ENCODE measurements at places on chromosomes 2 and 18.

DNA sequence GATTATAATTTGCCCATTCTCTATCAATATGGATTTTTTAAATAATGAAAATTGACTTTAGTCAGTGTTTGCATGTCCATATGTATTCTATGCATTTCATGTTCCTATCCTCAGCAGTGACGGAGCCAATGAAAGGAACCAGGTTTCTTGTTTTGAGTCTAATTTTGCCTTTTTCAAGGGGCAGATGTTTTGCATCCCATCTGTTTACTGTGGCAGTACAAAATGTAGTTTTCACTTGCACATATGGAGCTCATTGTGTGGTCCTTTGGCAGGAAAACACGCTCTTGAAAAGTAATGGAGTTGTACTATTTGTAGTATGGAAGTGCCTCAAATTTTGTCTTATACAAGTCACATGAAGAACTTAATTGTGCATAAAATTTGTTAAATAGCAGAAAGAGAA, 127.8 kb downstream of the AGPS start:
- DNase-seq, result no peak

GRCh38 chr2:177002983-177003382, 209.6 kb upstream of the HNRNPA3 start:
- no peak for DNase-seq

- no peak for DNase-seq
Observed at GRCh38 chr2:113891265-113891959, 1.5 kb downstream of the ACTR3 start.

- DNase-seq, result no peak
Observed at GRCh38 chr18:25074925-25075324, 277.0 kb downstream of the ZNF521 start.

GRCh38 chr18:63161032-63161760, 158.4 kb downstream of the BCL2 start:
- peak; percentile 73 for DNase-seq

DNA sequence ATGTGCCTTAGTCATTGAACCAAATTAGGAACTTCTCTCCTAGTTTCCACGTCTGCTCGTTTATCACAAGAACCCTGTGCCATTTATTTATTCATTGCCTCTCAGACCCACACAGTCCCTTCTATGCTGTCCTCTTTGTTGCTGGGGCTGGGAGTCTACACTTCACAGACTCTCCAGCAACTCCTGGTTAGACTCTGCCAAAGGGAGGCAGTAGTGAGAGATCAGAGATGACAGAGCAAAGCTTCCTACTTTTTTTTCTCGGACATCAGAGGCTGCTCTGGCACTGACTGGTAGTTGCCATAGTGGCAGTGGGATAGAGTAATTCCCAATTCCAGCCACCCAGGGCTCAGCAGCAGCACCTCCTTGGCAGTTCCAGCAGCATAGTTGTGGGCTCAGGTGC, 277.5 kb downstream of the BCL11A start:
- no peak for DNase-seq

- no peak for DNase-seq
Observed at GRCh38 chr2:171297956-171298355, 135.8 kb downstream of the METTL8 start.

DNA sequence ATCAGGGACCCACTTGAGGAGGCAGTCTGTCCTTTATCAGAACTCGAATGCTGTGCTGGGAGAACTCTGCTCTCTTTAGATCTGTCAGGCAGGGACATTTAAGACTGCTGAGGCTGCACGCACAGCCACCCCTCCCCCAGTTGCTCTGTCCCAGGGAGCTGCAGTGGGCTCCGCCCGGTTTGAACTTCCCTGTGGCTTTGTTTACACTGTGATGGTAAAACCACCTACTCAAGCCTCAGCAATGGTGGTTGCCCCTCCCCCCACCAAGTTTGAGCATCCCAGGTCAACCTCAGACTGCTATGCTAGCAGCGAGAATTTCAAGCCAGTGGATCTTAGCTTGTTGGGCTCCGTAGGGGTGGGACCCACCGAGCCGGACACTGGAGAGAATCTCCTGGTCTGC, 11.8 kb upstream of the LHCGR start:
- DNase-seq, result no peak

DNA sequence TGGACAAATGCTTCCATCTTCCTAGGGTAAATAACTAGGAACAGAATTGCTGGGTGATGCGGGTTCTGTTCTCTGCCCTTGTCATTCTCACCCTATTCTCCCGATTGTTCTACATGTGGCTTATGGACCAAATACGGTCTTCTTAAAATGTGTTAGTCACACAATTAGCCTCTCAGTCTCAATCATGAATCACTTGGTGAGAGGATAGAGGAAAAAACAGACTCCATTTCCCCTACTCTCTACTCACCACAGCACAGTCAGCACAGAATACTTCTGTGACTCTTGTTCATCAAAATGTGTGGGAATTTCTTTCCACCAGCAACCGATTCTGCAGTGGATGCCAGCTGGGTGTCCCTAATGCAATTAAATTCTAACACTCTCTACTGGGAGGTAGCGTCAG, 125.2 kb downstream of the SH3BP4 start:
- no peak for DNase-seq

GRCh38 chr18:22930089-22930713, 2.9 kb upstream of the RBBP8 start:
- peak; percentile 64 for DNase-seq

DNA sequence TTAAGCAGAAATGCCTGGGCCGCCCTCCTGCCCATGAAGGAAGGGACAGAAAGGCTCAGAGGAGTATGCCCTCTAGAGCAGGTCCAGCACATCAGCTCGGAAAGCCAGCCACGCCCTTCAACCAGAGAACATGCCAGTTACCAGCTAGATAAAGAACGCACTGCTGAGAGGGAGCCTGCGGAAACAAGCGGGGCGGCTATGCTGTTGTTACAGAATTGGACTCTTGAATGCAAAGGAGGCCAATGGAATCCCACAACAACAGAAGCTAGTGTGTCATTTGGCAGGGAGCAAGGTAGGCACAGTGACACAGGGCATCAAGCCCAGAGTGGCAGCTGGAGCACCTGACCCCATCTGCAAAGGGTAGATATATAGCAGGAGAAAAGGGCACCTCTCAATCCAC, 242.9 kb upstream of the ID2 start:
- no peak for DNase-seq
